ENCODE measurements at places on chromosomes 2 and 18.

- DNase-seq: no peak
Observed at GRCh38 chr2:65450810-65451209, 18.4 kb upstream of the SPRED2 start.

DNA sequence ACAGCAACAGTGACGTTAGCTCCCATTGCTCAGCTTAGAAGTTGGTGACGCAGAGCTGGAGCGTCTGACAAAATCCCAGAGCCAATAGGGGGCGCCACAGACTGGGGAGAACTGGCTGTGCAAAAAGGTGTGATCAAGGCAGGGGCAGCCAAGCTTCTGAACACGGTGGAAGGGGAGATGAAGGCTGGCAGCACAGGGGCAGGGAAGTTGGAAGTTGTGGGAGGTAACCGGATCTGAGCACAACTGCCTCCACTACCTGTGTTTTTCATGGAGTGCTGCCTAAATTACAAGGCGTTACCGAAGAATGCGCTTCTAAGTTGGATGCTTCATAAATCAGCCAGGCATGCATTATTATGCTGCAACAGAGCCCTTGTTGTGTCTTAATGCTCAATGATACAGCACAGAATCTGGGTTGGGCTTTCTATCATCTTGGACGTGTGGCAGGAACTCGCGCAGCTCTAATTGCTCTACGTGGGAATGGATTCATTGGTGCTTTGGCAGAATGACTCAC, 370.0 kb downstream of the SLC4A3 start:
- DNase-seq: no peak

DNA sequence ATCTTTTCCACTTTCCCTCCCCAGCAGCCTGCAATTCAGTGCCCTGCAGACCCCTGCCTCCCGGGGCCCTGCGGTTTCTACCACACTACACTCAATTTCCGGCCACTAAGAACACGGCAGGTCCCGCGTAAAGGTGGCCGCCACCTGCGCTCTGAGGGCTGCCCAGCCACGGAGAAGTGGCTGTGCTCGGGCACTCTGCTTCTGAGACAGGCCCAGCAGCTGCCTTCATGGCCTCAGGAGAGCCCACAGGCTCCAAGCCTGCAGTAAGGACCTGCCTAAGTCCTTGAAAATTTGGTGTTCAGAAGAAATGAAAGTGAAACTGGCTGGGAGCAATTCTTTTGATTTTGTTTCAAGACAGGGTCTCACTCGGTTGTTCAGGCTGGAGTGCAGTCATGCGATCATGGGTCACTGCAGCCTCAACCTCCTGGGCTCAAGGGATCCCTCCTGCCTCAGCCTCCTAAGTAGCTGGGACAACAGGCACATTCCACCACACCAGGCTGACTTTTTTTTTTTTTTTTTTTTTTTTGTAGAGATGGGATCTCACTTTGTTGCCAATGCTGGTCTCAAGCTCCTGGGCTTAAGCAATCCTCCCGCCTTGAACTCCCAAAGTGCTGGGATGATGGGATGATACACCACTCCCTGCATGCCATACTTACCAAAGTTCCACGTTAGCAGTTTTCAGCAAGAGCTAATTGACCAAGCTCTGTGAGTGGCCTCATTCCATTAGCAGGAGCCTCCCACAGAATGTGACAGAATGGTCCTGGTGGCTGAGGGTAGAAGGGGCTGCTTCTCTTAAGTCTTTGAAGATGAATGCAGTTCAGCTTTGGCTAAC, 14.6 kb upstream of the ALPP start:
- DNase-seq: no peak

- DNase-seq: no peak
Observed at GRCh38 chr2:108477099-108477498, 28.1 kb downstream of the GCC2 start.

- DNase-seq: no peak
Observed at GRCh38 chr2:207612714-207613113, 12.5 kb downstream of the METTL21A start.

GRCh38 chr2:3523551-3524041, 4.3 kb upstream of the ADI1 start:
- no peak for DNase-seq

DNA sequence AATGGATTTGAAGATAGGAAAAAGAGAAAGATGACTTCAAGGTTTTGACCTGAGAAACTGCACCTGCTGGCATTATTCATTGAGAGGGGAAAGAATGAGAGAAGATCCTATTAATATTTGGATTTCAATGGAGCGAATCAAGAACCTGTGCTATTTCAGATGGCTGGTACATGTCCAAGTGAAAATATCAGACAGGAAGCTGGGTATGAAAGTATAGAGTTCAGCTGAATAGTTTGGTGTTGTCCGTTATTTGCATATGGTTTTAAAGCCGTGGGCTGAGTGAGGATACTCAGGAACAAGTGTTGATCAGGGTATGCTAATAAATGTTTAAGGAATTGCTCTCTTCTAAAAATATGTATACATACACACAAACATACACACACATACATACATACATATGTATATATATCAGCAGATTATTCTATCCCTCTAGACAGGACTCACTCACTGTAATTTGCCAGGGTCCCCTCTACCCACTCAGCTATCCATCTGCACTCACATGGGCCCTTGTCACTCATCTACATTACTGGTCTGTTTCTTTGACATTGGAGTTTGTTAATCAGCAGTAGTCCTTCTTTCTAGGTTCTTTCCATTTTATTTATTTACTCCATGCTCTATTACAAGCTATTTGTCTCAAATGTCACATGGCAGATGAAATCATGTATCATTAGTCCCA, 33.9 kb upstream of the IKZF2 start:
- no peak for DNase-seq

- DNase-seq: no peak
Observed at GRCh38 chr2:177303939-177304338, 39.4 kb upstream of the NFE2L2 start.

GRCh38 chr2:938181-939005, 12.3 kb upstream of the SNTG2 start:
- no peak for DNase-seq

DNA sequence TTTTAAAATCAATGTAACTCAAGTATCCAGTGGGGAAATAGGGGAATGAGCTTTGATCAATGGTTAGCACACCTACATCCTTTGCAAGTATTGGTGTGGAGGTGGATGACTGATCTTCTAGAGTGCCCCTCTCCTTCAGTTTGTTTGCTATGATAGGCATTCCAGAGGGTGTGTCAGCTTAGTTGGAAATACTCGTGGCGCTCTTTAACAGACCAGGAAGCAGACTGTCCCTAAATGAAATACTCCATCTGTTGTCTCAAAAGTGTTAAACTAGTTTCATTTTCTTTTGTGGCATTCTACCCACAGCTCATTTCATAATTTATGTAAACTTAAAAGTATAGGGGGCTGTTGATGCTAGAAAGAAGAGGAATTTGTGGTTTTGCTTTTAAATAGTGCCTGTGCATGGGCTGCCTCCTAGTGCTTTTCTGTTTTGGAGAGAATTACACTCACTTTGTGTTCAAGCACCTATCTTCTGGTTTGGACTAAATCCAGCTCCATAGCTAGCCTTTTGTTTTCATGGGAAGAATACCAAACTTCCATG, 66.2 kb downstream of the STAT1 start:
- no peak for DNase-seq

GRCh38 chr2:85534099-85534498, 4.9 kb upstream of the MAT2A start:
- no peak for DNase-seq

DNA sequence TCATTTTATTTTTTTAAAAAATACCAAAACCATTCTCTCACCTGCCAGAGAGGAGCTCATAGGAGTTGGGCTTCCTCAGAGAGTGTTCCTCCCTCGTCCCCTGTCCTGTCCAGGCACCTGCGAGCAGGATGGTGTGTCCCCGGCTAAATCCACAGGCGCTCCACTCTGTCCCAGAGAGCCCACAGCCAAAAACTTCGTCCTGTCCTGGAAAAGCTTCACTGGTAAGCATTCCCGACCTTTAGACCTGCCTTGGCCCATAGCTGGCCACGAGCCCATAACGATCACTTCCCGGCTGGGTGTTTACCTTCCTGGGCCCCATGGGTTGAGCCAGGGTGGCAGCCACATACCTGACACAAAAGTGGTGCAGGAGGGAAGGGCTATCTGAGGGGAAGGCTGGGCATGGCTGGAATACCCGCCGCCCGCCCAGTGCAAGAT, at the start of gene NGEF:
Gene NGEF, minus strand, starts transcription at position 230 of the 435 bp plus-strand sequence. CDS start 38,366 bp downstream, outside the sequence.
- no peak for DNase-seq

DNA sequence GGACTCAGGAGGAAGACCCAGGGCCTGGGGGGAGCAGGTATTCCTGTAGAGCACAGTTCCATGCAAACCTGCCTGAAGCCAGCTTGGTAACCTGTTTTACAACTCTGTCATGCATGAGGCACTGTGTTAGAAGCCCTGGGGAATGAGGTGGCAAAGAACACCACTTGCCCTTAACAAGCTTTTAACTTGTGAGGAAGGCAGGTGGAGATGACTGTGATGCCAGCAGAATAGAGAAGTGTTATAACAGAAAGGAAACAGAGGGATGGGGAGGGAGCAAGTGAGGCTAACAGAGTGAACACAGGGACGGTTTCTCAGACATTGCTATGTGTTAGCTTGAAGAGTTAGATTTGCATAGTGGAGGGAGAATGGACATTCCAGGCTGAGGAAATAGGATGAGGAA, 11.5 kb upstream of the IL1A start:
- no peak for DNase-seq

DNA sequence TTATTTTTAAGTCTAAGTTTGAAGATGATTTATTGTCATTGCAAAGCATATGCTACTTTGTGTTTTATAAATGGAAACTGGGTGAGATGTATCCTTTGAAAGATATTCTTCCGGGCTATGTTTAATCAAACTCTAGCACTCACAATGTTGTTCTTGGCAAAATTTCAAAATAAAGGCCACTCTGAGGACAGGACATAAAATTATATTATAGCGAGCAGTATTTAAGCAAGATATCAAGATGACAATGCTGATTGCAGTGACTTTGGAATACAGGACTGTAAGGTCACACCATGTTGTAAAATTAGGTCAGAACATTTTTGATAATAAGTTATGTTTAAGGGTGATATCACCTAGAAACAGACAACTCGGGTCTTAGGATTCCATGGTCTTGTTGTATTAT, 14.2 kb downstream of the RPRM start:
- DNase-seq: no peak

DNA sequence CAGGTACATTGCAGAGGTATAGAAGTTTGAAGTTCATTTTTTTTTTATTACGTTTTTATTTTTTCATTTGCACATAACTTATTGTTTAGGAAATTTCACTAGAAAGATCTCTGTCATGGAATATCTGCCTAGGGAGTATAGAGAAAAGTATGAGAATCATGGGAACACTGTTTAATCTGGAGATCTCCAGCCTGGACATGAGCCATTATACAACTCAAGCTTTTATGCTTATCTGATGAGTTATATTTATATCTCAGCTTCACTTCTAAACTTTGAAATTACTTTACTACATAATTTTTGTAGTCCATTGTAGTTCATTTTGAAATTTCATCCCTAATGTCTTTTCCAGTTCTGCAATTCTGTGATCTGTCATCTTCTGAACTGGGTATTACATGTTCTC, 515.6 kb downstream of the ERBB4 start:
- no peak for DNase-seq

- DNase-seq: no peak
Observed at GRCh38 chr2:200077210-200077650, 121.8 kb downstream of the MAIP1 start.

- no peak for DNase-seq
Observed at GRCh38 chr18:49519101-49519971, 32.3 kb upstream of the C18orf32 start.

DNA sequence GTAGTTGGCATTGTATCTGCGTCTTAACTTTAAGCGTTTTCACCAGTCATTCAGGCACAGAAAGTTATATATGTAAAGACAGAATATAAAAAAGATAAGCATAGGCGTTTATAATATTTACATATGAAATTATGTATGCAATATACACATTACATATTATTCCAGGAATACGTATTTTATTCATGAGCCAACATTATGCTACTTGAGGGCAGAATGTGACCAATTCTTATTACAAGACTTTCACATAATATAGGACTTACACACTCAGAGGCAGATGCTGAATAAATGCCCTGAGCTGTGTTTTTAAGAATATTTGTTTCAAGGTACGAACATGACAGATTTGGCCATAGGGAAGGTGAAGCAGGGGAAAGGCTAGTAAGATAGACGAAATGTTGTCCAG, 874.7 kb downstream of the NRXN1 start:
- DNase-seq: no peak

GRCh38 chr2:100197631-100198153, 55.3 kb upstream of the AFF3 start:
- DNase-seq: no peak

DNA sequence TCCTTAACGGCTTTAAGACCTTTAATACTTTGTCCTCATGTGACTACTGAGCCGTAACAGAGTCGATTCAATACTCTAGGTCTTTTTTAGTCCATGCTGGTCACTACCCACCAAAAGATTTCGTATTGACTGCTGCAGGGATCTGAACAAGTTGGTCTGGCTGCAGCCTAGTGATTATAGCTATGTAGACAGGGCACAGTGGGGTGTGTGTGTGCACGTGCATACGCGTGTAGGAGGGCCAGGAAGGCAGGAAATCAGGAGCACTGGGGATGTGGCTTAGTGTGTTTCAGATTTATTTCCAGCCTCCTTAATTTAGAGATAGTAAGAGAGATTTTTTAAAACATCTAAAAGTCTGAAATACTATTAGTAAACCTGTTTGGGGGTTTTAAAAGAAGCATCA, 161.4 kb downstream of the MYO3B start:
- DNase-seq: no peak

- DNase-seq: no peak
Observed at GRCh38 chr2:156311976-156312375, 20.5 kb downstream of the NR4A2 start.

- DNase-seq: no peak
Observed at GRCh38 chr2:187438455-187438854, 9.6 kb downstream of the CALCRL start.

- no peak for DNase-seq
Observed at GRCh38 chr2:128746356-128746755, 427.7 kb upstream of the HS6ST1 start.

DNA sequence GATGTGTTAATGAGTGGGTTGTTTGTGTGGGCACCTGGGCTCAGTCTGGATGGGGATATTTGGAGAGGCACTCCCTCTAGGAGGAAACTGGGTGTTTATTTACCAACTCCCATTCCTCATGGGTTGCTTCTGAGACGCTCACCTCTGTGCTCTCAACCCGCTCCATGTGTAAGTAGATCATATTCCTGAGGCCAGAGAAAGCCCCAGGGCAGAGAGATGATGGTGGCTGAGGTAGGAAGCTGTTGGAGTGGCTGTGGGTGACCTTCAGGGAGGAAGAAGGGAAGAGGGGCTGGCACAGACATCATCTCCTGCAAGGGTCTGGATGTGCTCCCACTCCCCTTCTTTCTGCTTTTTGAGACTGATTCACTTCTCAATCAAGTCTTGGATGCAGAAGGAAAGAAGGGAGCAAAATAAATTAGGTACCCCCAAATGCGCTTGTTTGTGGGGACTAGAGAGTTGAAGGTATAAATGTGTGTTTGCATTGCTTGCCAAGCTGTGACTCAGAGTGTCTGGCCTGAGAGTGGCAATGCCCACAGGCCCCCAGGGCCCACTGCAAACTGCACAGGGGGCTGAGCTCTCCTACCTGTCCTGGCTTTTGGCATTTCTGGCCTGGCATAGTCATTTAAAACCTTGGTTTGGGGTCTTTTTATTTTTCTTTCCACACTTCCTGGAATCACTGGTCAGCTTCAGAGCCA, 57.2 kb upstream of the TNP1 start:
- no peak for DNase-seq

GRCh38 chr18:10401521-10401920, 52.9 kb upstream of the APCDD1 start:
- no peak for DNase-seq

- no peak for DNase-seq
Observed at GRCh38 chr2:229087843-229088516, 183.1 kb downstream of the PID1 start.

GRCh38 chr2:133252780-133253355, 315.4 kb downstream of the NCKAP5 start:
- no peak for DNase-seq

All from activated CD4-positive, CD25-positive, alpha-beta regulatory T cell (primary cell).